ENCODE measurements at places on chromosomes 11 and 22.

- no peak for DNase-seq
These were observed 17.2 kb downstream of the FRMD8 start for GRCh38 chr11:65403607-65404121.

DNA sequence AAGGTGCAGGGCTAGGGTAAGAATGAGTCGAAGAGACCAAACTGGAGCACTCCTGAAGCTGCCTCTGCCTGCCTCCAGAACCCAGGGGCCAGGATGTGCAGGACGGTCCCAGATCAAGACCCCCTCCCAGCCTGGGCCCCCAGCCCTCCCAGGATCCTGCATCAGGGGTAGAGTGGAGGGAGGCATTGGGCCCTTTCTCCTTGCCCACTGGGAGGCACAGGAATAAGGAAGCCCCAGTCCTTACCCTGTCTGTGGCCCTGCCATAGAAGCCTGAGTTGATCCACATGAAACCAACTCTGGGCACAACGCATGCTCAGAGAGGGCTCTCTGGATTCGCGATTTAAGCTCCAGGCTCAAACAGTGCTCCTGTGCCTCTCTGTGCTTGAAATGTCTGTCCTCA, 661.8 kb upstream of the B3GAT1 start:
- no peak for DNase-seq

GRCh38 chr22:30301995-30302809, 12.9 kb upstream of the CASTOR1 start:
- DNase-seq = no peak

DNA sequence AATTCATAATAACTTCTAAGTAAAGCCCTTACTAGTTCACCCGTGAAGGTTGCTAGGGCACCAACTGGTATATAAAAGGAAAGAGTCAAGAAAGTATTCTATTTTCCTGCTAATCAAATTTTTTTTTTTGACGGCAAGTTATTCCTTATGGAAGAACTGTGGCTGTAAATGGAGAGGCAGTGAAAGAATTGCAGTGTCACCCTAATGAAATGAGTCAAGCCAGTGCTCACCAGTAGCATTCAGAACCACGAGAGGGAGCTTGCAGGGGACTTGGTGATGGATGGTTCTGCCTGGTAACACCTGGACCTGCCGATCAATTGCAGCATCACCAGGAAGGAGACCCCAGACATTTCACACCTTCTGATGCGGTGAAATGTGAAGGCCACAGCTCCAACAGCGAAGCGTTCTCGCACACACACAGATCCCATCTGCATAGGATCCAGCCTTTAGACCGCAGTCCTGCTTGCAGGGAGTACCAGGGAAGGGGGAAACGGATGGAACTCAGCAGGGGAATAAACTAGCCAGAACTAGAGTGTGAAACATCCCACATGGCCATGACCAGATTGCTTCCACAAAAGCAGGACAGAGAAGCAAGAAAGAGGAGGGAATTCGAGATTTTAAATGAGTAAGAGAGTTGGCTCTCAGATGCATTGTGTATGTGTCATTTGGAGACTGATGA, 326.2 kb downstream of the TBC1D22A start:
- no peak for DNase-seq

DNA sequence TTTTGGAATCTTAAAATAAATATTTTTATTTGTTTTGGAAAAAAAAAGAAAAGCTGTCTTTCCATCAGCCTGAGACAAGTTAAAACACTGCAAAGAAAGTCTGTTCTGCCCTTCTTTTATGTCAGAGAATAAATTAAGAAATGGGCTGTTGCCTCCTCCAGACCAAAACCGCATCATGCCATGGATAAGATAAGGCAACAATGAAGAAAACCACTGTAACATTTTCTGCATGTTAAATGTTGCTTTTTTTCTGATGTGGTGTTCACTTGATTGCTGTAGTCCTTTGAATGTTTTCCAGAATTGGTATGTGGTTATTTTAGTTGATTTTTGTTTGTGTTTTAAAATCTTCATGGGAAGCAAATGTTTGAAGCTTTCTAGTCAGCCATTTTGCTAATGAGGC, 319.2 kb upstream of the CNTN5 start:
- no peak for DNase-seq
